ENCODE measurements at places on chromosomes 12 and 14.

GRCh38 chr12:68530965-68531364, 79.7 kb upstream of the RAP1B start:
- no peak for DNase-seq

GRCh38 chr12:77940011-77940423, 109.3 kb downstream of the NAV3 start:
- DNase-seq: no peak

DNA sequence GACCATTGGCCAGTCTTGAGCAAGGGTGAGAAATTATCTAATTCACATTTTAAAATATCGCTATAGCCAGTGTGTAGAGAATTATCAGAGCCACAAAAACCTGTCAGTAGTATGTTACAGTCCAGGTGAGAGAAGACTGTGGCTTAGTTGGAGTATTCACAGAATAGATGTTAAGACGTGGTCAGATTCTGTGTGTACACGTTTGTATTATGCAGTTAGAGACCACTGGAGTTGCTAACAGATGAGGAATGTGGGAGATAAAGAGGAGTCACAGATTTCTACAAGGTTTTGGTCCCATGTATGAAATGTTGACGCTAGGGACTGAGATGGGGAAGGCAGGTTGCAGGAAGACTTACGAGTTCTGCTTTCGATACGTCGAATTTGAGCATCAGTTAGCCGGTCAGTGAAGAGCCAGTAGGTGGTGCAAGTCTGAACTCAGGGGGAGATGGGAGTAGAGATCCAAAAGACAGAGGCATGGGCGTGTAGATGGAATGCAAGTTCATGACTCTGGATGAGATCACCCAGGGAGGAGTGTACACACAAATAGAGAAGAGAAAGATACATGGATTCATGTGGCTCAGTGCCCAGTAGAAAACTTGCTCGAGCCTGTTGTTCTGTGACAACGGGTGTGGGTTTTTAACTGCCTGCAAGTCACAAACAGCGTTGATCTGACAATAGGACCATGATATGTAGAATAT, 114.8 kb upstream of the FLRT2 start:
- no peak for DNase-seq

DNA sequence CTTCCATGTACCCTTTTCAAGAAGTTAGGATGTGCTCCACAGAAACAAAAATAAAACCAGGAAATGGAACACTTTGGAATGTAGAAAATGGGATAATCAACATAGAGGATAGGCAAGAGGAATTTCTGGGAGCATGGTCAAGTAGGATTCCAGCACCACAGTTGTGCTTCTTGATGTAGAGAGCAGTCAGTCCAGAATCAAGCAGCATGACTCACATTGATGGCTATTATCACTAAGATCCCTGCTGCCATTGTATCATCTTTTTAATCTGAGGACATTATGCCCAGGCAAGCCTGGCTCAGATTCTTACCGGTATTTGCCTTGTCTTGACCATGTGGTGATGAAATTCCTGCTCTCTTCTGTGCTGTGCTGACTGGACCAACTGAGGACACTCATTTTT, 5.7 kb downstream of the ETFRF1 start:
- DNase-seq: no peak

DNA sequence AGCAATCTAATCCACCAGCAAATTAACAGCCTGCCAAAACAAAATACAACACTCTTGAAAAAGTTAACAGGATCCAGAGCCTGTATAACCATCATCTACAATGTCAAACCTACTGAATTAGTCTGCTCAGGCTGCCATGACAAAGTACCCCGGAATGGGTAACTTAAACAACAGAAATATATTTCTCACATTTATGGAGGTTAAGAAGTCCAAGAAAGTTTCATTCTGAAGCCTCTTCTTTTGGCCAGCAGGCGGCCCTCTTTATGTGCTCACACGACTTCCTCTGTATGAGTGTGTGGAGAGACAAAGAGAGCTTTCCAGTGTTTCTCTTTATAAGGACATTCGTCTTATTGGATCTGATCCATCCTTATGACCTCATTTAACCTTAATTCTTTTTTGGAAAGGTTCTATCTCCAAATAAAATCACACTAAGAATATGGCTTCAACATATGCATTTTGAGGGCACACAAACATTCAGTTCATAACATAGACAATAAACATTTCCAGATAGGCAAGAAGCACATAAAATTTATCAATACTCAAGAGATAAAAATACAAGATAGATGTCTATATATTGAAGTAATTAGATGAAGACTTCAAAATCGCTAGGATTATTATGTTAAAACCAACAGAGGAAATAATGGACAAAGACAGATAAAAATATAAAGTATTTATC, 5.9 kb upstream of the RERG start:
- DNase-seq: no peak
